H9 (cell line): ENCODE measurements at places on chromosomes 12 and 14. TPM values are rescaled to one million over a fixed set of nuclear protein-coding genes. Genes with fewer than 3 reads are reported as not detected.

GRCh38 chr14:54186821-54187763 is 209.7 kb upstream of the CDKN3 start:
- H3K4me3 ChIP-seq, result no peak overlapping the region
- H3K4me1 ChIP-seq, result peaks cover 5% of the 10 kb centered on the region; the same call in 1 of the 2 replicates
- H3K27ac ChIP-seq, result no peak overlapping the region
- no peaks in the 10 kb centered on the region for H3K27me3 ChIP-seq
- no peaks in the 10 kb centered on the region for H3K36me3 ChIP-seq

GRCh38 chr14:86712727-86713126 is 1182.8 kb downstream of the FLRT2 start:
- no peak overlapping the region for H3K27ac ChIP-seq
- no peaks in the 10 kb centered on the region for H3K27me3 ChIP-seq
- H3K4me1 ChIP-seq, result no peaks in the 10 kb centered on the region
- DNase-seq, result no peak
- no peak overlapping the region for H3K4me3 ChIP-seq

DNA sequence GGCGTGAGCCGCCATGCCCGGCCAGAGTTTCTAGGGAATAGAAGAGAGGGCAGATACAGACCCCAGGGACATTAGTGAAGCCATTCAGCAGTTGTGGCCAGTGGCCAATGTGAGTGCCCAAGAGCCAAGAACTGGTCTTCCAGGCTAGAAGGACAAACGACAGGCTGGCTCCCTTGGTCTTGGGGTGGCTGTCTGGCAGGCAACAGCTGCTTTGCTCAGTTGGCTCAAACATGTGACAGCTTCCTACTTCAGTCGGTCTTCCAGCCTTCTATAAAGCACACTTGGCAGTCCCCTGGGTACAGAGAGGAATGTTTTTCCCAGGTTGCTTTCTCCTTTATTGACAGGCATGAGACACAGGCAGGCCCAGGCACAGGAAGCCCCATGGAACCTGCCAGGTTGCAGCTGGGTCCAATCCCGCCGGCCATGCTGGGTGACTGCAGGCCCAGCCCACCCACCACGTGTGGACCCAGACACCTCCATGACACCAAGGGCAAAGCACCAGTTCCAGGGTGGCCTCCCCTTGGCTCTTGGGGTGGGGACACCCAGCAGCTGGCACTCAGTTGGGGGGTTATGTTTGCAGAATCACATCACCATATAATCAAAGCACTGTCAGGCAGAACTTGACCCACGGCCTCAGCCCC is 15.4 kb downstream of the CHGA start:
- no peaks in the 10 kb centered on the region for H3K27me3 ChIP-seq
- no peak overlapping the region for H3K27ac ChIP-seq
- no peak for DNase-seq
- no peak overlapping the region for H3K4me3 ChIP-seq

DNA sequence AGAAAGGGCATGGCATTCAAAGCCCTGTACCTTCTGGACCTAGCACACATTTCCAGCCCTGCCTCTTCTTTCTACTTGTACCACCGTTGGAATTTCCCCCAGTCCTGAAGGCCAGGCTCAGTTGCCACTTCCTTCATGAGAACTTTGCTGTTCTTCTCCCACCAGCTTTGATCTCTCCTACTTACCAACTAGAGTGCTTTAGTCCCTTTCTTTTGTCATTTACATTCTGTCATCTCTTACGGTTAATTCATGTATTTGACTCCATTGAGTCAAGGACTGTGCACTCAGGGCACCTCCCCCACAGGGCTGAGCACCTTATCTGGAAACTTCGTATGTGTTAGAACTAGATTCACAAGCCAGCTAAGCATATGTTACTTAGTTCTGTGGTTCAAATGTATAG is 26.3 kb downstream of the BICDL1 start:
- no peaks in the 10 kb centered on the region for H3K27me3 ChIP-seq
- no peak overlapping the region for H3K4me3 ChIP-seq
- no peak overlapping the region for H3K27ac ChIP-seq
- H3K4me1 ChIP-seq, result no peaks in the 10 kb centered on the region
- H3K36me3 ChIP-seq, result no peaks in the 10 kb centered on the region; the same call in none of the 2 replicates

DNA sequence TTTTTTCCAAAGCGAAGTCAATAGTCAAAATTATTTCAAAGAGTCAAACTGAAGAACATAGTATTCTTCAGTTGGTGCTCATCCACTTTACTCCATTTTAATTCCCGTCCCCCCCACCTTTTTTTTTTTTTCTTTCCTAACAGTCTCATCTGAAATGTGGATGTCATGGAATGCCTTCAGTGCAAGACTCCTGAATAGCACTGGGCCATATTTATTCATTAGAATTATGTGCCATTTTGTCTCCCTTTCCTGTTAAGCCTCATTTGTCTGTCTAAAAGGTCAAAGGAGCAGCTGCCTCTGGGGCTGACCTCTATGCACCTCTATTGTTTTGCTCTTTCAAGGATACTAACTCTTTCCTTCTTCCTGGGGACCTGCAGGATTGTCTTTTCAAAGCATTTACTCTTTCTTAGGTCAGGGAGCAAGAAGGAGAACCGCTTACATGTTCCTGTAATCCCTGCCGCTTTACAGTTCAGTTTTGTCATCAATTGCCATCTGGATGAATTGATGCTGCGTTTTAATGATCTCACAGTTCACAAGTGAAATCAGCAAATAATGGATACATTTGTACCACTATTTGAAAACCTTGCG is 310.6 kb downstream of the NPAS3 start:
- H3K4me1 ChIP-seq, result peaks cover 4% of the 10 kb centered on the region; the same call in 1 of the 2 replicates
- H3K27ac ChIP-seq, result no peak overlapping the region
- no peaks in the 10 kb centered on the region for H3K27me3 ChIP-seq
- H3K36me3 ChIP-seq, result no peaks in the 10 kb centered on the region

- no peak overlapping the region for H3K27ac ChIP-seq
- DNase-seq, result peak; percentile 90
- peak overlapping the region; percentile 70 for H3K4me3 ChIP-seq
- H3K36me3 ChIP-seq, result peaks cover 20% of the 10 kb centered on the region; the same call in 2 of the 3 replicates
These were observed 15.3 kb downstream of the TNFRSF1A start for GRCh38 chr12:6326316-6327228.

DNA sequence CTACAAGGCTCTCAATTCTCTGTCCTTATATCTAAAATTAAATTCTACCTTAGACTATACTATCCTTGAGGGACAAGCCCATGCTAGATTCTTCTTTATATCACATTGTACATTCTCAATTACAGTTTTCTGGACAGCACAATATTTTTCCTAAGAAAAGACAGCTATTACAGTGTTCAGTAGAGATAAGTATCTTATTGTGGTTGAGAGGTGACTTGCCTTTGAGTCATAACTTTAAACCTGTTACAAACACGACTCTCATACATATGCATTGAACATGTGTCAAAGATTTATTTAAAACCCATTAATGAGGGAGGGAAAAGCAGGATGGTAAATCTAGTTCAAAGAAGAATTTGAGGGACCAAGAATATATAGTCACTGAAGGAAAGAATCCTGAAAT is 61.1 kb downstream of the TPH2 start:
- DNase-seq, result no peak
- no peaks in the 10 kb centered on the region for H3K36me3 ChIP-seq
- H3K27ac ChIP-seq, result no peak overlapping the region
- no peaks in the 10 kb centered on the region for H3K4me1 ChIP-seq
- H3K4me3 ChIP-seq, result no peak overlapping the region

- no peak overlapping the region for H3K4me3 ChIP-seq
- H3K27ac ChIP-seq, result no peak overlapping the region
- no peak for DNase-seq
- H3K27me3 ChIP-seq, result no peaks in the 10 kb centered on the region
- H3K36me3 ChIP-seq, result peaks cover 7% of the 10 kb centered on the region; the same call in 1 of the 2 replicates
These were observed 109.3 kb downstream of the PDE3A start for GRCh38 chr12:20477672-20478071.

DNA sequence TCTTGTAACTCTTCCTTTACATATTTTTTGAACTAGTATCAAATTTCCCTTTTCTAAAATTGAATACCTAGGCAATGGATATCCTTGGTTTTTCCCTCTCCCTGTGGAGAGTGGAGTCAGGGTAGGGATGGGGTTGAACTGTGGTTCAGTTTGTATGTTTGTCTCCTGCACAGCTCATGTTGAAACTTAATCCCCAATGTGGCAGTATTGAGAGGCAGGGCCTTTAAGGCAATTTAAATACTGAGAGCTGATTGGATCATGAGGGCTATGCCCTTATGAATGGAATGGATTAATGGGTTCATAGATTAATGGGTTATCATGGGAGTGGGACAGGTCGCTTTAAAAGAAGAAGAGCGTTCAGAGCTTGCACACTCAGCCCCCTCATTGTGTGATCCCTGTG is 127.2 kb upstream of the RGS6 start:
- peaks cover 3% of the 10 kb centered on the region; the same call in 2 of the 3 replicates for H3K36me3 ChIP-seq
- H3K27ac ChIP-seq, result no peak overlapping the region
- DNase-seq, result no peak
- H3K27me3 ChIP-seq, result no peaks in the 10 kb centered on the region

The MMP14 gene
- total RNA-seq, result 56.5 and 60.3 TPM in 2 replicates

The OVCH1 gene
- total RNA-seq, result not detected in 2 replicates
